SHP77 treated with DMSO at 0.1 percent for 48 hours (cell line): ENCODE measurements at places on chromosomes 4 and X.

- peak; percentile 8 for DNase-seq
These were observed 151.0 kb downstream of the VCX3A start for GRCh38 chrX:6383917-6384316.

DNA sequence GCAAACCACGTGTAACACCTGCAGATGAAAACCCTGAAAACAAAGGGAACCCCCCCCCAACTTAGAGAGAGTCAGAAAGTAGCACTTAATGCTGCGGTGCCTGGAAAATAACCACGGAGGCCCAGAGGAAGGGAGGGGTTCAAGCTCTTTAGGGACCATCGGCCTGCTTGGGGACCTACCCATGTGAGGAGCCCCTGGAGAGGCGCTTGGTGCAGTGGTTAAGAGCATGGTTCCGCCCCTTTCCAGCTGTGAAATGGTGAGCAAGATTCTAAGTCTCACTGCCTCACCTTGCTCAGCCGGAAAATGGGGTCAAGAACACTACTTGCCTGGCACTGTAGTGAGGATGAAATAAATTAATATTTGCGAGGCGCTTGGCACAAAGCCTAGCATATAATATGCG lies 13.8 kb downstream of the SLC25A5 start:
- DNase-seq: no peak

GRCh38 chrX:111386615-111387233 lies 25.3 kb downstream of the DCX start:
- DNase-seq: no peak

DNA sequence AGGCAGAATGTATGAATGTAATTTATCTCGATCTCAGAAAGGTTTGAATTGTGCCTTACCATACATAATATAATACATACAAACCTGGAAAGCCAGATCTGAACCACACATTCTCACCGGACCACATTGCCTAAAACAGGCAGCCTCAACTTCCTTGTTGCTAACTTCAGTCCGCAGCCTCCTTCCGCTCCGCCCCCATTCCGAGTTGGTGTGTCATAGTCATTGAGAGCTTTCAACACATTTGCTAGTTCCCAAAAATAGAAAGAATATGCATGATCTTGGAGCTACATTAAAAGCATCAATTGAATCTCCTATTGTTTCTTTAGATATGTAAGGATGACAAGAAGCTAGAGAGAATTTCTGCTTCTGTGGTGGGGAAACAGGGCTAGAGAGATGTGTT lies 127.2 kb downstream of the ARHGEF9 start:
- DNase-seq: no peak

GRCh38 chrX:8672176-8672575 lies 59.8 kb downstream of the ANOS1 start:
- no peak for DNase-seq

- DNase-seq: no peak
These were observed 76.4 kb downstream of the EGF start for GRCh38 chr4:109989044-109989443.

GRCh38 chr4:95129821-95130311 lies 372.1 kb downstream of the BMPR1B start:
- no peak for DNase-seq

GRCh38 chr4:118034053-118034785 lies at the start of gene NDST3:
NDST3 (plus strand) TSS chr4:118034486; CDS start chr4:118053911, 19,425 bp downstream.
- no peak for DNase-seq

GRCh38 chrX:150693725-150694574 lies 754 bp downstream of the MTMR1 start:
- DNase-seq: peak; percentile 74

DNA sequence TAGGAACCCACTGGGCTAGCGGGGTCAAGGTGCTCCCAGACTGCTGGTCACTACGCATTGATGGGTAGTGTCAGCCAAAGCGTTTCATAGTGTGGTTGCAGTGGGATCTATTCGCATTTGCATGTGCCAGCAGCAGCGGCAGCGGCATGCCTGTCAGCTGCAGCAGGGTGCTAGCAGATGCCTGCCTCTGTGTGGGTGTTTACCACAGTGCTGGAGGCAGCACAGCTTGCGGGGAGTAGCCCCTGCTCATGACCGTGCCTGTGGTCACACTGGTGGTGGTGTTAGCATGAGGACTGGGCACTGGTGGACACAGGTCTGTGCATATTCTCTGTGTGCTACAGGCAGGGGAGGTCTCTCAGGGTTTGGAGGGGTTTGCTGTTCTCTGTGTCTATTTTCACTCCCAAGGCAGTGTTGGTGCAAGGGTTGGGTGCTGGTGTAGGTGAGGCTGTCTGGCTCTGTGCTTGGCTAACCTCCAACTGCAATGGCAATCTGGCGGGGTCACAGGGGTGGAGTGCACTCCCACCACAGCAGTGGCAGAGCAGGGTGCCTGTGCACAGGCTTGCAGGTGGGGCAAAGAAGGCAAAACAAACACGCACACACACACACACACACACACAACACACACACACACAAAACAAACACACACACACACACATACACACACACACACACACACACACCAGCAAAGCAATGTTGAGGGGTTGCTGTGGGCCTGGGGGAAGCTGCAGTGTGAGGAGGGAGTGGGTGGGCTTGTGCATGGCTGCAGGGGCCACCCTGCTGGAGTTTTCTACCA lies 184.4 kb downstream of the GLUD2 start:
- DNase-seq: no peak

GRCh38 chr4:2457481-2458295 lies 11.2 kb upstream of the RNF4 start:
- no peak for DNase-seq

DNA sequence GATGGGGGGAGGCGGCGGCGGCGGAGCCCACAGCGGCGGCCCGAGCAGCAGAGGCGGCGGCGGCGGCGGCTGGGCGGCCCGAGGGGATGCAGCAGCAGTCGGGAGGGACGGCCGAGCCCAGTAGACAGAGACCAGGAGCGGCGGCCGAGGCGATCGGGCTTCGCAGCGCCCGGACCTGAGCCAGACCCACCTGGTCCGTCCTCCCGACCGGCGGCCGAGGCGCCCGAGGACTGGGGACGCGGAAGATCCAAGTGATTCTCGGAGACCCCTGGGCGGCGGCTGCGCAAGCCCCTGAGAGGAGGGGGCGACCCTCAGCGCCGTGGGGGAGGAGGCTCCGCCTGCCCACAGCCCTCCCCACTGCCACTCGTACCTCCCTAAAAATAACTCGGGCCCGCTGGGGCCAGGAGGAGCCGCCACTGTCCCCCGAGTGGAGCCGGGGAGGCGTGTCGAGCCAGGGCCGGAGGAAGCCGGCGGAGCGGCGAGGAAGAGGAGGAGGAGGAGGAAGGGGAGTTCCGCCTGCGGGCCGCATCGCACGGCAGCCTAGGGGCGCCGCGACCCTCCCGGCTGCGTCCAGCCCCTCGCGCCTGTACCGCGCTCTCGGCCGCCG lies 608 bp downstream of the RAPGEF2 start:
- no peak for DNase-seq

DNA sequence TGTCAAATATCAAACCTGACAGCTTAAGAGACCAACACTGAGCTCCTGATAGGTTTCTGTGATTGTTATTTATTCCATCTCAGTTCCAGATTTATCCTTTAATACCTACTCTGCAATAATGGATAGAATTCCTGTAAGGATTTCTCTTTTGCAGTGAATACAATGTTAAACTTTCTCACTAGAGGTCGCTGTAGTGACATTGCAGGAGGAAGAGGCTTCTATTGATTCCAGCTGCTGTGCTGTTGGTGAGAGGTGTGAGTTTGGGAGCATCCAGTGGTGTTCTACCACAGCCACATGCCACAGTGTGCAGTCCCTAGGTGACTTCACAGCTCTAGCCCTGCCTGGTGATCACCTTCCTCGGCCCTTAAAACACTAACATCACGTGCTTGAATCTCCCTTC lies 34.6 kb upstream of the DCAF8L2 start:
- no peak for DNase-seq

DNA sequence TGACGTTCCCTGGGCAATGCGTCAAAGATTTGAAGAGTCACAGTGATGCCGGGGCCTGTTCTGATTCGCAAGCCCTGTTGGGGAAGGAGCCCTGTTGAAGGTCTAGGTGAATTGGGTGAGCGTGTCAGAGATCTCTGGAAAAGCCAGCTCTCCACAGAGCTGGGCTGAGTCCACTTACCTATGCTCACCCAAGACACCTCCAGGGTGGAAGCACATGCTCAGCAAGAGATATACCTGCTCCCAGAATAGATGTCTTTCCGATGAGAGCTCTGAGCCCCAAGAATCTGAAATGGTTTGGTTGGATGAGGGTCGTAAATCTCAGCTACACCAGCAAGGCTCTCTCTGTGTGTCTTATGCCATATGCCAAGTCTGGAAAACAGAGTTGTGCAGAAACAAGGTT lies 1.7 kb downstream of the GABRQ start:
- no peak for DNase-seq

DNA sequence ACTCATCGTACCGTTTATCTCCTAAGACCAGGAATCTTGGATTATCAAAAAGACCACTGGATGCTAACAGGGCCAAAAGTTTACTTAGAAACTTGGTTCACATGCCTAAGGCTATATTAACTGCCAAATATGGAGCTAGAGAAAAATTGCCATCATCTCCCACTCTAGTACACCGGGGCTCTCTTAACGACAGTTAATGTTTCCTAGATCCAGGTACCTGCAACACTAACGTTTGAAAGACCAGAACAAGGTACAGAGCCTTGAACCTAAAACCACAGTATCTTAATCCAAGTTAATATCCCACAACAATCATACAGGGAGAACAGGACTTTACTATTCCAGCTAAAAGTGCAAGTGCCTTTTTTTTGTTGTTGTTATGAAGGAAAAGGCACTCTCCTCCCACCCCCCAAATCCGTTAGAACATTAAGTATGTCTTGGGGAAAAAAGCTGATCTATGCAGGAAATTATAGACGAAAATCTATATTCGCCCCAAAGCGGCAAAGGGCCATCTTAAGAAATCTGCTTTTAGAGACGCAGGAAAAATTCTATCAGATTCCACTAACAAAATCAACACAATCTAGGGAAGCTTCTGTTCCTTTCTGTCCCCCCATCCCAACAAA lies 1.3 kb downstream of the G3BP2 start:
- DNase-seq: no peak

GRCh38 chr4:109946120-109946519 lies 33.4 kb downstream of the EGF start:
- no peak for DNase-seq

DNA sequence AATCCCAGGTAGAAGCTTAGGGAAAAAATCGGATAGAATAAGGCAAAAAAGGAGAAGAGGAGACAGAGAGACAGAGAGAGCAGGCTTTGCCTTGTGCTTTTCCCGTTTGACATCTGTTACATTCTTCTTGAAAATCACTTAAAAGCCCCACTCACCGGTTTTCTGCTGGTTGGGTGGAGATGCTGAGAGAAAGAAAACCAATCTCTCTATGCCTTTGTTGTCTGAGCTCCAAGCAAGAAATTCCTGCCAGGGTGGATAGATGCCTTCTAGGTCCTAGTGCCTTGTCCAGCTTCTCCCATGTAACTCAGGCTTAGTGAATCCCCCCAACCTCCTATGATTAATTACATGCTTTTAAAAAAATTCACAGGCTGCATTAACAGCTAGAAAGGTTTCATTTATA lies at the start of gene DCX:
Gene DCX (minus strand): TSS at position 210 of the 400 bp plus-strand sequence. CDS start 1,794 bp downstream, outside the sequence.
- no peak for DNase-seq

GRCh38 chrX:39264023-39264422 lies 462.8 kb downstream of the MID1IP1 start:
- no peak for DNase-seq

- no peak for DNase-seq
These were observed 23.4 kb downstream of the L1CAM start for GRCh38 chrX:153862369-153863250.

- no peak for DNase-seq
These were observed 65.0 kb downstream of the MAPK10 start for GRCh38 chr4:86294883-86295282.

DNA sequence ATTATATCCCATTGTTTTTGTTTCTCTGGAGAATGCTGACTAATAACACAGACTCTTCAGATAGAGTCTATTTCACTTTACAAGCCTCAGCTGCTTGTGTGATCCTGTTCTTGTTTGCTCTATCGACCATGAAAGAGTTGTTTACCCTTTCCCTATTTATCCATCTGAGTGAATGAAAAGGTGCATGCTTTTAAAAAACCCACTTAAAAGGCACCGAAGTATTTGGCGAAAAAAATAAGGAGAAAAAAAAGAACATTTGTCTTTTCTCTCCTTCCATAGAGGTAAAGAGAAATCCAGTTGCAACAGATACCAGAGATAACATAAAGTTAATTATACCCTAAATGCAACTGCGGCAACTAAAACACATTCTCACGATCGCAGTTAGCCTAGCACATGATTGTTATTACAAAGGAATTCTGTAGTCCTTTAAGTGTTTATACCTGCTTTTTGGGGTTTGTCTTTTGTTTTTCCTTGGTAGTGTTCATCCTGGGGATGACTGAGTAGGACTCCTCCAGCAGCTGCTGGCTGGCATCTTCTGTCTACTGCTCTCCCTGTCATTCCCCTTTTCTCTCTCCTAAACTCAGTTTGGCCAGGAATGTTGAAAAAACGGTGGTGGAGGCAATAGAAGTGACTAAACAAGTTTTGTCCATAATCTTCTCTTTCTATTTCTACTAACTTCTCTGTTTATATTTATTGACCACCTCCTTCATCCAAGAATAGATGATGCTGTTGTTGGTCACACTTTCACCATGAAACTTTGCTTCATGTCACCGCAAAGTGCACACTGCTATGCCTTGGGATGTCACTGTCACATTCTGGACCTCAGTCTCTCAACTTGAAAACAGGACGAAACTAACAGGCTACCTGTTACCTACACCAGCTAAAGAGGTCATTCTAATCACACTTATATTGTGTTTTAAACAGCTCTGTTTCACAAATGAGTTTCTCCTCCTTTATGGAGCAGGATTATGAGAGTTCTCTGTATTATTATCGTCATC lies 41.9 kb upstream of the FRAS1 start:
- no peak for DNase-seq

- no peak for DNase-seq
These were observed 21.6 kb upstream of the VEGFD start for GRCh38 chrX:15405846-15406245.

- no peak for DNase-seq
These were observed 52.3 kb upstream of the PDK3 start for GRCh38 chrX:24412637-24413363.

DNA sequence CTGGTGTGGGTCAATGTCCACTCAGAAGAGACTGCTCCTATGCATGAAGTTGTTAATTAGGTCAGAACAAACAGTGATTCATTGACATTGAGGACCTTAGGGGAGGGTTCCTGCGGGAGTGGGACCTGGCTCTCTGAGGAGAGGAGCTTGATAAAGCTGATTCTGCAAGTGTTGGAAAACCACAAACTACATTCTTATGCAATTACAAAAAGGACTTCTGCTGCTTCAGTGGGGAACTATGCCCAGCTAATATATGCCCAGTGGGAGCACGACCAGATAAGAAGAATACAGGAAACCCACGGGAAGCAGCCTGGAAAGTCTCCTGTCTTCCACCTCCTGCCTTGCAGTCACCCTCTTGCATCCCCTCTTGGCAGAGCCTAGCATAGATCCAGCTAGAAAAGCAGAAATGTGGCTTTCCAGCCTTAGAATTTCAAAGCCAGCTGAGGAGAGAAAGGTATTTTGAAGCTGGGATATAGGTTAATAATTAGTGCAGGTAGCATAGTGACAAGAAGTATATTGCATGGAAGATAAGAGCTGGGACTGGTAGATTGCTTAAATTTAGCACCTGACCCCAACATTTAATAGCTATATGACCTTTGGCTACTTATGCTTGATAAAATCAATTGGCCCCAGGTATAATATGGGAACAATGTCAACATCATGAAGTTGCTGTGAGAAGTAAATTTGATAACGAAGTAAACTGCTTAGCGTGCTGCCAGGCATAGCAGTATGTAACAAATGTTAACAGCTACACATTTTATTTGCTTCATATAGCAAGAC lies 34.9 kb upstream of the UGT8 start:
- DNase-seq: no peak

- DNase-seq: no peak
These were observed 7.8 kb downstream of the CPEB2 start for GRCh38 chr4:15010038-15010585.

- no peak for DNase-seq
These were observed 81.8 kb downstream of the TEX11 start for GRCh38 chrX:70826715-70827114.
